ENCODE measurements at places on chromosomes 3 and 15.
A peak's percentile ranks its signal among the peaks of the same experiment; 100 is the strongest.

DNA sequence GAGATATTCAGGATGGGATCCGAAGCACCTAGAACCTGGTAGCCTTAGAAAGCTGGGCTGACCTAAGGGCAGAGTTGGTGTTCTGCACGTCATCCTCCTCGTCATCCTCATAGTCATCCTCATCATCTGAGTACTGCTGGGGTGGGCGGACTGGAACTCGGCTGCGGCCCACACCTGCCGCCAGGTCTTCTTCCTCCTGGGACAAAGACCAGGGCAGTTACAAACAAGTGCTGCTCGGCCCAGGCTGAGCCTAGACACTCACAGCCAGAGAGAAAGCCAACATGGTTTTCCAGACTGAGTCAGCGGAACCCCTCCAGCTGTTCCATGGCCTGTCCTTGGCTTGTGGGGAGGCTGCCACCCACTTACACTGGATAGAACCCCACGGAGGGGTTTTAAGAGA is 40.5 kb downstream of the SEMA3G start:
- no peak for DNase-seq

GRCh38 chr15:35102186-35102585 is 17.1 kb upstream of the NANOGP8 start:
- DNase-seq, result no peak

DNA sequence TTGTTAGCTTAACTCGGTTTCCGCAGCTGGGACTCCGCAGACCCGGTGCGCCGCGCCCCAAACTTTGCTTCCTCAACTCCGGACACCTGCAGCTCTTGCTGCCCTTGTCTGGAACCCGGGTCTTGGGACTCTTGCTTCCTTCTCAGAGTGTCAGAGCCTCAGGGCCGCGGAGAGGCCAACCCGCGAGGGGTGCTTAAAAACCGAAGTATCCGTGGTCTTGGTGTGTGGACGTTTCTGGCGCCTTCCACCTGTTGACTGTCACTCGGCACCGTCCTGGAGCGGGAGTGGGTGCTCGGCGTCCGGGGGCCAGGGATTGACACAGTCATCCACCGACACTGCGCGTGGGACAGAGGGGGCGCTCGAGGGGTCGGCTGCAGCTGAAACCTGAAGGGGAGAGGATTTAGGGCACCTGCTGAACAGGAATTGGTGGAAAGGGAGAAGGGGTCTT is 386 bp downstream of the SQOR start:
- peak; percentile 45 for DNase-seq

DNA sequence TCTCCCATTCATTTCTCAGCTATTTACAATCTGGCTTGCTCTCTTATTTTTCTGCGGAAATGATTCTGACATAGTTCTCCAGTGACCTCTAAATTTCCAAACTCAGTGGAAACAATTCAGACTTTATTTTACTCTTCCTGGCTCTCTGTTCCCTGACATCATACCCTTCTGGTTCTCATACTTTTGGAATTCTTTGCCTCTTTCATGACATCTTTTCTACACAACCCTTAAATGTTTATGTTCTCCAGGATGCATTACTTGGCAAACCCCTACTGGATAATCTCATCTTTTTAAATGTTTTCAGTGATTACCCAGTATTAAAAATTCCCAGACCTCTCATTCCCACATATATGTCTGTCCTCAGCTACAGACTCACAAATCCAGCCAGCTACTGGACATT is 23.9 kb upstream of the PLSCR4 start:
- no peak for DNase-seq

DNA sequence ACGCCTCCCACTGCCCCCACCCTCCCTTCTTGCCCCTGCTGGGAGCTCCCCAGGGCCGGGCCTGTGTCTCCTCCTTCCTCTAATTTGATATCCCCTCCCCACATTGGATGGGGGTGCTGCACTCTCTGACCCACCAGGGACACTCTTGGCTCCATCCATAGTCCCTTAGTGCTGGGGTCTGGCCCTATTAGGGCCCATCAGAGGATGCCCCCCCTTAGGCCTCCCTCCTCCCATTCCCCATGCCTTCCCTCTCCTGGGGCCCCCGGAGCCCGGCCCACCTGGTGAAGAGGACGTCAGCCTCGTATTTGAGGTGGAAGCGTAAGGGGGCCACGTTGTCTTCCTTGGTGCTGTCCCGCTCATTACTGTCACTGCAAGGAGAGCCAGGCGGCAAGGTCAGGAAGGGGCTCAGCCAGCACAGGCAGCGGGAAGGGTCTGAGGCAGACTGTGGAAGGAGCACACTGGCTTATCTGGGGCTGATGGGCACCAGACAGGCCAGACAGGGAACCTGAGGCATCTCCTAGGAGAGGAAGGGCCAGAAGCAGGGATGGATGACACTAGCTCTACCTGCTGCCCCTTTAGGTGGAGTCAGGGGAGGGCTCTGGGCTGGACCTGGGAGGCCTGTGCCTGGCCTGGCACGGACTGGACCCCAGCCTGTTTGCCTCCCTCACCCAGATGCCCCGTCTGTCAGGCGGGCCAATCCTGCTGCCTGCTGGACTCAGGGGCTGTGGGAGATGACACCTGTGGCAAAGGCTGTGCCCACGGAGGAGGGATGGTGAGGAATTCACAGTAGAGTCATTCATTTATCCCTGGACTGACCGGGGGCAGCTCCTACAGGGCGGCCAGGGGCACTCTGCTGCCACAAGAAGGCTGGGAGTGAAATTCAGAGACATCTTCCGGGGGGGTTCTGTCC is 36.2 kb downstream of the FEM1B start:
- no peak for DNase-seq

DNA sequence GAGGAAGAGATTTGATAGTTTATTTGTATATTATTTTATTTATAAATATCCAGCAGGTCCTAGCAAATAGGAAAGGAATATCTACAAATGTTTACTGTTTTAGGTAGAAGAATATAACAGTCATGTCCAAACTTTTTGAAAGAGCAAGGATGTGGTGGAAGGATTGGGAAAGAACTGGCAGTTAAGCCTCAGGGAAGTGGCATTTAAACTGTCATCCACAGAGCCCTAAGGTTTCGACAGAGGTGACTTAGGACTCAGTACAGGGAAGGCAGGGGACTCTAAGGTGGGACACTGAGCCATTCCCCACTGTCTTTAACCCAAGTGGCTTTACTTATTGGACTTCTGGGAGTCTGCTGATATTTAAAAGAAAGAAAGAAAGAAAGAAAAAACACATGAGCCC is 11.8 kb upstream of the TMEM87A start:
- no peak for DNase-seq

GRCh38 chr3:24349367-24350019 is 145.2 kb downstream of the THRB start:
- DNase-seq, result no peak

DNA sequence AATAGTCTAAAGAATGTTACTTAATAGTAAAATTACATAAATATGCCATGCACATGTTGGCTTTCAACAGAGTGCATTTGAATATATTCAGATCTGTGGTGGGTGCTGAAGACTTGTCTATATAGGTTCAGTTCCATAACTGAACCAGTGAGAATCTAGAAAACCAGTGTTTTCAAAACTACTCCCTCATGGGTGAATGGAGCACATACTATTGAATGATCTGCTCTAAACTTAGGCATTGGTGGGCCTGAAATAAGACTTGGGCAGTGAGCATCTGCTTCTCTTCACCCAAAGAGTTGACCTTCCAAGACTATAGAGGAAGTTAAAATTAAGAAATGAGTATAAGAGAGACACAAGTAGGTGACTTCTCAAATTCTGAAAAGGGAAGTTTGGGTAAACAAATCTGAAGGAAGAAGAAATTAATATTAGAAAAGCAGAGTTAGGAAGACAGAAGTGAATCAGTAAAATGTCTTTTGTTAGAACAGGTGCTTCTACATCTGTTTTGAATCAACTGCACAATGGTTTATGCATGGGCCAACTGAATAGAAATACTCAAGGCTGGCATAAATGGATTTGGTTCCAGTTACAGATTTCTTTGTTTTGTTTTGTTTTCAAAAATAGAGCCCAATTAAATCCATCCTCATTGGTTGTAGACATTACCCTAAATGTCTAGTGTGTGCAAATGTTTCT is 19.3 kb downstream of the ALCAM start:
- DNase-seq, result no peak

GRCh38 chr3:46679681-46680080 is 13.8 kb downstream of the ALS2CL start:
- no peak for DNase-seq

GRCh38 chr3:46642971-46643370 is 30.6 kb downstream of the FAM240A start:
- DNase-seq, result no peak

GRCh38 chr3:61439122-61439458 is 122.3 kb upstream of the PTPRG start:
- DNase-seq, result no peak

DNA sequence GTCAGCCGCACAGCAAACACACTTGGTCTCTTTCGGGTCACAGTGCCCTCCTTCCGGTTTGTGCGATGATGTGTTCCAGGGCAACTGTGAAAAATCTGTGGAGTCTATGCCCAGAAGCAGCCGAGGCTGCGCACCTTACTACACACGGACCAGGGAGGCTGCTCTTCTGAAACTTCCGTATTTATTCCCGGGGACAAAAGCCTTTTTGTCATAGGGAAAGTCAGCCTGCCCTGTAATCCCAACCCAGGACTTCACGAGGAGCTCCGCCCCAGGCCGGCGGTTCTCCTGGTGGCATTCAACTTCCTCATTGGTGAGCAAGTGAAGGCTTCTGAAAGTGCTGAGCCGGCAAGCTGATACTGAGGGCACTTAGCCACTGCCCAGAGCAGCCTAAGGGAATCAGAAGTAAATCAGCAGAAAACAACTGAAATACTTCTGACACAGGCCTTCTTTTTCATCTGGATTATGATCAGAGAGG is 126.5 kb downstream of the FMN1 start:
- DNase-seq, result no peak

All from A673 (cell line).